ENCODE measurements at places on chromosomes 2 and 18.

DNA sequence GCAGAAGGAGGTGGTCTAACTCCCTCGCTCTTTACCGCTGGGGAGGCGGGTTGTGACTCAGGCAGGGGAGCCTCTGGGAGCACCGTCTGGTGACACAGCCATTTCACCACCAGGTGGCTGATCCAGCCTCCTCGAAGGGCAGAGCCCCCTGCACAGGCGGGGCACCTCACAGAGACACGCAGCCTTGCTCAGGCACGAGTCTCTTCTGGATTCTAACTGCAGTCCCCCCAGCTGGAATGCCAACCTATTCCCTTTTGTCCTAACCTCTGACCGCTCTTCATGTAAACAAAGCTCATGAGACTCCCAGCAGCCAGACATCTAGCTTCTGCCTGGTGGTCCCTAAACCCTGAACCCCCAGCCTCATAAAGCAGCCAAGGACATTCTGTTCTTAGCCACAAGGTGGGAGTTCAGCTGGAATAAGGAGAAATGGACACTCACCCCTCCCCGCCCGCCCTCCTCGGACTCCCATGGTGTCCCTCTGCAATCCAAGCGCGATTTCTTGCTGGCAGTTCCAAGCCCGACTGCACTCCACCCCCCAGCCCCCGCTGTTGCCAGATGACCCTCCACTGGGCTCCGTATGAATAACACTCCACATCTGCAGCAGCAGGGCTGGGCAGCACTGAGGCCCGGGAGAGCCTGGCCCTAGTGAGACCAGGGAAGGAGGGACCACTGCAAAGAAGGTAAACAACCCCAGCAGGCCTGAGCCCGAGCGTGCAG lies 84.3 kb downstream of the TNS1 start:
- DNase-seq, result no peak

DNA sequence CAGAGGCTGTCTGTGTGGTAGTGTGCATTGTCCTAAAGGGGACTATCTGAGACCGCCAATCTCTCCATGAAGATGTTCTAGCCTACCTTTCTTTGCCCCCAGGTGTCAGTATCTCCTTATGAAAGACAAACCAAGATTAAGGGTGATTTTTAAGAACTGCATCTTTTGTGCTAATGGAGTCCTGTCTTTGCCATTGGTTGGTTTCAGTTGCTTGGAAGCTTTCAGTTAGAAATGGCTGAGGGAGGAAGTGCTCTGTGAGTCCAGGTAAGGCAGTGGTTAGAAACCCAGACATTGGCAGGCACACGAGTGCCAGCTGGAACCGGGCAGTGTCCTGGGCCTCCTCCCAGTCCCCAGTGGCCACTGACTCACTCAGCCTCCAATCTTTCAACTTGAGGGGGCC lies 111.3 kb downstream of the DOCK10 start:
- DNase-seq, result no peak

GRCh38 chr2:107255744-107256143 lies 369.8 kb upstream of the ST6GAL2 start:
- DNase-seq, result no peak

DNA sequence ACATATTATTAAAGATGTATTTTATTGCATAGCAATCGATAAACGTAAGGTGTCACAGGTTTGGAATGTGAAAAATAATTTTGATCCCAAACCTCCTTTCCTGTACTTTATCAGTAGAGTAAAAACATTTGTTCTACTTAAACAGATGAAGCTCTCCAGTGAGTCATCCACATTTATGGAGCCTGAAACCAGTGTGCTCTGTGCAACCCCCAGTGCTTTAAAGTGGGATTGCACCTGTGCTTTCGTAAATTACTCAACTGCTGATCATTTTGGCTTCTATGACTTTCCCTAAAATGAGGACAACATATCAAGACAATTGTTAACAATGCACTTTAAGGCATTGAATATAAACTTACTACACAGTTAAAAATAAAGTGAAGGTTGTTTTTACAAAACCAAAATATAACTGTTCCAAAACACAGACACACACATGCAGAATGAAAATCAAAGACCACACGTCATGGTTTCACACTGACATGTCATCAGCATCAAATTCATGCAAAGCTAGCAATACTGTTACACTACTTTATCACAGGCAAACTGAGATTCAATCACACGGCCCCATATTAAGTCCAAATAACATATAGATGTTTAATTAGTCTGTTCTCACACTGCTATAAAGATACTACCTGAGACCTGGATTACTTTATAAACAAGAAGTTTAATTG lies 9.7 kb downstream of the TMEM18 start:
- DNase-seq, result no peak

DNA sequence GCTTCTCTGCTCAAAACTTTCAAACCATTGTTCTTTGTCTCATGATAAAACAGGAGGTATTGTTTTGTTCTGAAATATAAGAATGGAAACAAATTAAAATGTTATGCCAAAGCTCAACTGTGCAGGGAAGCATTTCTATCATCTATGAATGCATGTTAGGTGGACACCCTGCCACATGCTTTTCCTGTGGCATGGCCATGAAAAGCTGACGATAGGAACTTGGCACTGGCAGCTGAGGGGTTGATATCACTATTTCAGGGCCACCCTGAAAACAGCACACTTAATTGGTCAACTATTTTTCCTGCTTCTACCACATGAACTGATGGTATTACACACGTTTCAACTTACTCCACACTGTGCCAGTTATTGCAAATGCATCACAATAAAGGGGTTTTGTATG lies 157.3 kb downstream of the MREG start:
- no peak for DNase-seq

- no peak for DNase-seq
Measured at GRCh38 chr2:217978536-217979150, 24.2 kb downstream of the TNS1 start.

- DNase-seq, result no peak
Measured at GRCh38 chr2:215465256-215465655, 29.4 kb upstream of the FN1 start.

GRCh38 chr2:149099298-149099697 lies 60.8 kb downstream of the LYPD6B start:
- no peak for DNase-seq

DNA sequence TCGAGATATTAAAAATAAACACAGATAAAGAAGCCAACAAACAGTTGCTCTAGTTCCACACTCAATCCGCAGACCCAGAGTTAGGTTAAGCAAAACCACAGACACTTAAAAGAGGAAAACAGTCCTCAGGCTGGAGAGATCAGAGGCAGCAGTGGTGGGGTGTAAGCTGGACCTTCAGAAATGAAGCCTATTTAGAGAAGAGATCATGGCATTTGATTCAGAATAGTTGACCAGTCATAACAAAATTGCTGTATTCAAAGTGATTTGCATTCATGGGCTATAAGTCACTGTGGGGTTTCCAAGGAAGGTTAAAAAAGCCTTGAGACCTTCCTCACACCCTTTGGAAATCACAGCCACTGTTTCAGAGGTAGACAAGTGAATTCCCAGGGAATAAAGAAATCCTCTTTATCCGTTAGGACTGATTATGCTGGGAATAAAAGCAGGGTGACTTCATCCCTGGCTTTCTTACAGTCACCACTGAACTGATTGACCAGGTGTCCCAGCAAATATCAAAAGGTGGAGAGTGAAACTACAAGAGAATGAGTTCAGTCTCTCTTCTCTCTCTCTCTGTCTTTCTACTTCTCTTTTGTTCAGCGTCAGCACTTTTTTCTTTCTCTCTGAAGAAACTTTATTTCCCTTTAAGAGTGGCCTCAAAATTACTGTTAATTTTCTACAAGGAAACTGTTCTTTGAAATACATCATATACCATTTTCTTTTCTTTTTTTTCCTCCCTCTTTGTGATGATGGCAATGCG lies 171.8 kb upstream of the PIK3C3 start:
- no peak for DNase-seq

- DNase-seq, result no peak
Measured at GRCh38 chr2:39571111-39571731, 94.5 kb upstream of the TMEM178A start.

- DNase-seq, result no peak
Measured at GRCh38 chr2:181142514-181142913, 162.1 kb downstream of the UBE2E3 start.

DNA sequence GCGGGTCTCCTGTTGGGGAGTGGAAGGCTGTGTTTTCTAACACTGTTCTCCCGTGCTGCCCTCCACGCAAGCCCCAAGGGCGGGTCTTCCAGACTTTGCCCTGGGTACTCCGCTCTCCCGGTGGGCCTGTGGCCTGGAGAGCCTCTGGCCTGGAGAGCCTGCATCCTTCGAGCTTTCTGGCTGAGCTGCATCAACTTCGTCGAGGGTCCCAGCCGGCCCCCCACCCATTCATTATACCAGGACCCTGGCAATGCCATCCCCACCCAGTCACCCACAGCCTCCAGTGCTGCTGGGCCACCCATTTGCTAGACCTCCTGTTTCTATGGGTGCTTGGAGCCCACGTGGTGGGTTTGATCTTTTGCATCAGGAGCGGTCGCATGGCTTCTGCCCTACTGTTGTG lies 102.2 kb downstream of the PTGR3 start:
- no peak for DNase-seq

DNA sequence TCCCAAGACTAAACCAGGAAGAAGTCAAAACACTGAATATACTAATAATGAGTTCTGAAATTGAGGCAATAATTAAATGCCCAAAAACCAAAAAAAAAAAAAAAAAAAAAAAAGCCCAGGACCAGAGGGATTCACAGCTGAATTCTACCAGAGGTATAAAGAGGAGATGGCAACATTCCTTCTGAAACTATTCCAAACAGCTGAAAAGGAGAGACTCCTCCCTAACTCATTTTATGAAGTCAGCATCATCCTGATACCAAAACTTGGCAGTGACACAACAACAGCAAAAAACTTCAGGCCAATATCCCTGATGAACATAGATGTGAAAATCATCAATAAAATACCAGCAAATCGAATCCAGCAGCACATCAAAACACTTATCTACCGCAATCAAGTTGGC lies 108.5 kb upstream of the COL3A1 start:
- DNase-seq, result no peak

- DNase-seq, result no peak
Measured at GRCh38 chr2:223529696-223530095, 72.5 kb downstream of the SCG2 start.
